ENCODE measurements at places on chromosomes 6 and 20. TPM values are rescaled to one million over a fixed set of nuclear protein-coding genes. Genes with fewer than 3 reads are reported as not detected.

Gene GPSM3
- total RNA-seq = 3.1 TPM

Gene SLC26A8
- not detected for total RNA-seq

Gene HLA-DRA
- 0.85 TPM for total RNA-seq

Gene RRAGD
- 1.5 TPM for total RNA-seq

Gene MAP3K7
- 42.7 TPM for total RNA-seq

Gene TSHZ2
- total RNA-seq = 1.1 TPM

Gene CCN6
- not detected for total RNA-seq

Gene RAET1G
- 1.3 TPM for total RNA-seq

Gene DNMT3B
- 1.7 TPM for total RNA-seq

Gene TRIM40
- total RNA-seq = not detected

Gene APCDD1L
- total RNA-seq = 9.8 TPM

Gene LHFPL5
- total RNA-seq = not detected

Gene LY6G6C
- not detected for total RNA-seq

Gene RRBP1
- total RNA-seq = 199 TPM

Gene MOXD1
- total RNA-seq = 75.3 TPM

Gene TINAG
- total RNA-seq = not detected

Gene NKX2-2
- total RNA-seq = not detected

Gene MUCL3
- total RNA-seq = not detected

Gene ZNF831
- total RNA-seq = not detected

Gene LRRN4
- 0.16 TPM for total RNA-seq

Gene FOXF2
- total RNA-seq = 0.81 TPM

Gene SEL1L2
- total RNA-seq = not detected
